Keratinocyte (primary cell): ENCODE measurements at places on chromosomes 2 and 18.
A peak's percentile ranks its signal among the peaks of the same experiment; 100 is the strongest.

DNA sequence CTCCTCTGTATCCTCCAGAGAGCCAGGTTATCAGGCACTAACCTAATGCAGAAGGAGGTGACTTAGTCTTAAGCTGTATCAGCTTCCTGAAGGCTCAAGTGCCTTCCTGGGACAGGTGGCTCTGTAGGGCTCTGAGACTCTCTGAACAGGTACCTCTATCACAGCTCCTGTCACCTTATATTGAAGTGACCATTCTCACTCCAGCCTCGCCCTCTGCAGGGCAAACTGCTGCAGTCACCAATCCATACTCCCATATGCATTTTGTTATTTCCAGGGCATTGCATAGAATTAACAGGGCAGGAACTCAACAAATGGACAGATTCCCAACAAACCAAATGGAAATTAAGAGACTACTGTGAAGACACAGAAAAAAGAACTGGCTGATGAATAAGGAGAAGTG is 203.0 kb upstream of the REV1 start:
- no peak for DNase-seq

- DNase-seq: no peak
Observed at GRCh38 chr18:34380326-34380725, 155.6 kb upstream of the NOL4 start.

GRCh38 chr18:75210274-75211001 is at the start of gene TSHZ1:
TSHZ1 (plus strand) TSS chr18:75210797; CDS start chr18:75211877, 1,080 bp downstream.
- DNase-seq: peak; percentile 48

- no peak for DNase-seq
Observed at GRCh38 chr2:218904176-218904575, 23.5 kb downstream of the WNT10A start.

- no peak for DNase-seq
Observed at GRCh38 chr2:234378440-234378839, 118.4 kb downstream of the ARL4C start.

DNA sequence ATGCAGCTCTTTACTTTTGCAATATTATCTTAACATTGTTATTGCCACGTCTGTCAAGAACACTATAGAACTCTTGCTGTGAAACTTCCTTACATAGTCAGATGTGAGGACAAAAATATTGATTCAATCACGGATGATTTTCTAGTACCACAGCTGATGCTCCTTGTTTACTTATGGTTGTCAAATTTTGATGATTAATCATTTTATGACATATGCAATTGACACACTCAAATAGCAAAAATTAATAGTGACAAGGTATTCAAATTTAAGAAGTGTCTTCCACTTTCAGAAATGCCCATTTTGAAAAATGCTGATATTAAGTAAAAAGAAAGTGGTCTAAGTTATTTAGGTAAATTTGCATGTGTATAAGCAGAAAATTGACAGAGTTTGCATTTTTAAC is 284.0 kb downstream of the CCDC102B start:
- no peak for DNase-seq

DNA sequence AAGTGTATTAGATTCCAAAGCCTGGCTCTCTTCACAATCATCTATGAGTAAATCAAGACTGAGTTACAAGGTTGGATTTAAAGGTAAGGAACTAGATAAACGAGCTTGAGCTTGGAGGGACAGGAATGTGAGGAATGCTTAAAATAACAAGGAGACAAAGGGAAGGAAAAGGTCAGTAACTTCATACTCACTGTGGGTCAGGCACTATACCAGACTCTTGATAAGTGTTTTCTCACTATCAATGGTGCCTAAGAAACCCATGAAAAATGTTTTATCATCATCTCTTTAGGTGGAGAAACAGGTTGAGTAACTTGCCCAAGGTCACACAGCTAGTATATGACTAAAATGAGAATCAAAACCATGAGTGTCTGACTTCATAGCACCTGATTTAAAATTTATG is 212.1 kb downstream of the CDH2 start:
- peak; percentile 23 for DNase-seq

DNA sequence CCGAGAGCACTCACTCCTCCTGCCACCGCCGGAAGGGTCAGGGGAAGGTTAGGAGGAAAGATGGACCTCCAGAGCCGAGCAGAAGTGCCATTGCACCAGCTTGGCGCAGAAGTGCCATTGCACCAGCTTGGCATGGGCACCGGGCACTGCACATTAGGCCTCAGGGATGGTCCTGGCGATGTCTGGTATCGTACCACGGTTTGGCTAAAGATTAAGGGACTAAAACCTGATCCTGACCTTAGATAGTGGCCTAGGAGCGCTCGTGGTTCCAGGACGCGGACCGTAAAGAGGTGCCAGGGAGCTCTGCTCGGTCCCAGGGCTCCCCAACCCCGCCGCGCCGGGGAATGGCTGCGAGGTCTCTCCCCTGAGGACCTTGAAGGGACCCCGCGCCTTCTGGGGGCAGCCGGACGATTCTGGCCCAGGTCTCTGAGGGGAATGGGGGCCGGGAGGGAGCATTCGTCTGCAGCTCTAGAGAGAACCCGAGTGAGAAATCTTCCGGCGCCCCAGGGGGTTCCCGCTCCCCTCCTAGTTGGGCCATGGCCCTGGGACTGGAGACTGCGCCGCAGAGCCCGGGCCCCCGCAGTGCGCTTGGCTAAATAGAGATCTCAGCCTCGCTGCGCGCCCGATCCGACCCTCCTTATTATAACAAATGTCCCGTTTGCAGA is 1.8 kb downstream of the PAX8 start:
- no peak for DNase-seq

GRCh38 chr2:1830936-1831619 is 86.8 kb upstream of the PXDN start:
- no peak for DNase-seq

DNA sequence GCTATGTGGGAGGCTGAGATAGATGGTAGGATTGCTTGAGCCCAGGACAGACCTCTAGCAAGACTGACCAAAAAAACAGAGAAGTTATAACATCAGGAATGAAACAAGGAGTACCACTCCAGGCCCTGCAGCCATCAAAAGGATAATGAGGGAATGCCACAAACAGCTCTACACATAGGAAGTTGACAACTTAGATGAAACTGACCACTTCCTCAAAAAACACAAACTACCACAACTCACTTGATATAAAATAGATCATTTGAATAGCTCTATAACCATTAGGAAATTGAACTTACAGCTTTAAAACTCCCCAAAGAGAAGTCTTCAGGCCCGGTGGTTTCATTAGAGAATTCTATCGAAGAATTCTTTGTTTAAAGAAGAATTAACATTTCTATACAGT is 12.9 kb upstream of the ESPNL start:
- no peak for DNase-seq

DNA sequence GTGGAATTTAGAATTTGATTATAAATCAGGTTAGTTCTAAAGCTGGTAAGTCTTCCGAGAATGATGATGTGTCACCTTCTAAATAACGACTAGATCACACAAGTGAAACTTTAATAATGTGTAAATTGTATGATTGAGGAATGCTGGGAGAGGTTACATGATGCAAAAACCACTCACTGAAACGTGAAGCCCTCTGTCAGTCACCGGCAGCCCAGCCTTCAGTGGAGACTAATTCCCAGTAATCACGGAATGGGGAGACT is 45.9 kb upstream of the ROCK2 start:
- no peak for DNase-seq

GRCh38 chr2:220586980-220587530 is 959.6 kb downstream of the SLC4A3 start:
- DNase-seq: no peak

GRCh38 chr18:36315736-36316135 is 18.2 kb downstream of the FHOD3 start:
- no peak for DNase-seq

DNA sequence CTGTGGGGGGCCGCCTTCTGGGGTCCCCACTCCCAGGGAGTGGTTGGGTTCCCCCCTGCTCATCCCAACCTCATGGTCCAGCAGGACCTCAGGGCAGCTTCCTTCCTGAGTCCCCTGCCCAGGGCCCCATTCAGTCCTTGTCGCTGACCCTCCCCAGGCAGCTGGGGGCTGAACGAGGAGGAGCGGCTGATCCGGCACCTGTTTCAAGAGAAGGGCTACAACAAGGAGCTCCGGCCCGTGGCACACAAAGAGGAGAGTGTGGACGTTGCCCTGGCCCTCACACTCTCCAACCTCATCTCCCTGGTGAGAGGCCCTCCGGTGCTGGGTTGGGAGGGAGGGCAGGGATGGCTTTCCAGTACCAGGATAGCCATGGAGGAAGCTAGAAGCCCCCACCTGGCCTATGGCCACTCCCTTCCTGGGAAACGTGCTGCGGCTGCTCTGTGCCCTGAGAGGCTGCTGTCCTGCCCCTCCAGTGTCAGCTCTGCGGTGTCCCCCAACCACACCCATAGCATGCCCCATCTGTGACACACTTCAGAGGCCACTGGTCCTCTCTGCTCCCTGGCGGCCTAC is 497 bp downstream of the CHRND start:
- no peak for DNase-seq

- DNase-seq: no peak
Observed at GRCh38 chr2:225556461-225556860, 157.0 kb downstream of the NYAP2 start.

- no peak for DNase-seq
Observed at GRCh38 chr2:58156780-58157179, 84.3 kb downstream of the FANCL start.

- DNase-seq: no peak
Observed at GRCh38 chr2:241686324-241686649, 328 bp downstream of the DTYMK start.

GRCh38 chr2:42010743-42011298 is 37.0 kb upstream of the PKDCC start:
- DNase-seq: no peak

DNA sequence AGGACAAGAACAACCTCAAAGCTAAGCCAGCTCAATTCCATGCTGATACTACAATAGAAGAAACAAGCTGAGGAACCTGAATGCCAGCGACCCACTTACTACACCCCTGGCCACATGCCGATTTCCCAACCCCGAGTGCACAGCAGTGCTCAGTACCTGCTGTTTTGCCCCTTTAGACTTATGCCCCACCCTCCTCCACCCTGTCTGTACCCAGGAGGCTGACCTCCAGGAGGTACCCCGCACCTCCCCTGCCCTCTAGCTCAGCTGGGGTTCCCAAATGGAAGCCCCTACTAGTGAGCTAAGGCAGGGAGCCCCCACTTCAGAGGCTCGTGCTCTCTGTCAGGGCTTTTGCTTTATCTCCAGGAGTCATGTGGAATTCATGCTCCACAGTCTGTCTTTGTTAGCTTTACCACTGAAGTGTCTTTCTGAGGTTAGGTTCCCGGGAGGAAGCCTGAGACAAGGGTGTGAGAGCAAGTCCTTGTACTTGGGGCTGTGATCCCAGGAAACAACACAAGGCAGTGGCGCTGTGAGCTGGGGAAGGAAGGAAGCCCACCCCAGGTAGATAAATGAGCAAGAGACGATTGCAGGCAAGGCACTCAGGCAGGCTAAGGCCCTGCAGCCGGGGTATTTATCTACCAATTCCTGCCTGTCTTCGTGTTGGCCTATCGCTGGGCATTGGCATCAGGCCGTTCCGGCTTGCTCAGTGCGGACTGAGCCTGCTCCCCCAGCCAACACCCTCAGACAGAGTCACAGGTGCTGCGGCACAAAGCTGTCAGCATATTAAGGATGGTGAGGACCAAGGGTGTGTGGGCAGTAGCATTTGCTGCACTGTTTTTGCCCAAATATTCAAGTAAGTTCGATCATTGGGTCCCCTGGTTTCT is 220.5 kb downstream of the CYP26B1 start:
- DNase-seq: no peak

DNA sequence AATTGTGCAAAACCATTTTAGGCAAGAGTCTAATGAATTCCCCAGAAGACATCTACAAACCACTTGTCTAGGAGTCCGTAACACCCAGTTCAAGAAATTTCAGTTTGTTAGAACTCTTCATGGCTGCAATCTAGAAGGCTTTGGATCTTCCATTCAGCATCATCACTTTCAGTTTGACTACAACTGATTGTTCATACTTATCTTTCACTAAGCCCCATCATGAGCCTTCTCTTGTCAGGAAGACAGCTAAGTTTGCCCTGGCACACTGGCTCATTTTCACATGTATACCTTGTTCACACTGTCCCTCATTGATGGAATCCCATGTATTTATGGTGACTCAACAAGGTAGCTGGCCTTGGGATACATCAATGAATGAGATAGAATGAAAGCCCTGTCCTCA is 898.4 kb upstream of the CELF4 start:
- DNase-seq: no peak

DNA sequence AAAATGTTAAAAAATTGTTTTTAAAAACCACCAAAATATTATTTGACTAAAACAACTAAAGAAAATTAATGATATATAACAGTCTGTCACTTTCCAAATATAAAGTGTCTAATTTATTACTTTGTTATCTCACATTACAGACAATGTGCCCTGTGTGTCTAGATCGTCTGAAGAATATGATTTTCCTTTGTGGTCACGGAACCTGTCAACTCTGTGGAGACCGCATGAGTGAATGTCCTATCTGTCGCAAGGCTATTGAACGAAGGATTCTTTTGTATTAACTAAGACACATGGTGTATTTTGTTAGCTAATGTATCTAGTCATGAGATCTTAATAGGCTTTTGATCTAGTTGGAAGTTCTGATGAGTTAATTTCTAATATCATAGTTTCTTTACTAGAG is 123.8 kb downstream of the MIB1 start:
- no peak for DNase-seq

DNA sequence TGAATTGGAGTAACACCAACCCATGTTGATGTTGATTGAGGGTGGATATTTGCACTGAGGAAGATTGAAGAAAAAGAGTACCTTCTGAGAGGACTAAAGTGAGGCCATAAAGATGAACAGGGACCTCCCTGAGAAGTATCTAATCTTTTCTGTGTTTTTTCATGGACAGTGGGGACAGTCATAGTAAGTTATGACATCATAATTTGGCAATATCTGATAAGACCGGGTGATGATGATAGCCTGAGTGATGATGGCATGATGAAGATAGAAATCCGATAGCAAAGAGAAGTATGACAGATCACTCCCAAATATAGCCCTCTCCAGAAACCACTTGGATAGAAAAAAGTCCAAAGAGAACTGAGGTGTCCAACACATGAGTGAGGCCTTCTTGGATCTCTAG is 2.2 kb upstream of the ATP5MC3 start:
- DNase-seq: no peak

GRCh38 chr2:86048888-86049287 is 56.8 kb downstream of the POLR1A start:
- DNase-seq: no peak

GRCh38 chr2:34045101-34045655 is 446.1 kb upstream of the FAM98A start:
- no peak for DNase-seq

GRCh38 chr18:24546307-24546706 is 85.9 kb downstream of the HRH4 start:
- DNase-seq: no peak

DNA sequence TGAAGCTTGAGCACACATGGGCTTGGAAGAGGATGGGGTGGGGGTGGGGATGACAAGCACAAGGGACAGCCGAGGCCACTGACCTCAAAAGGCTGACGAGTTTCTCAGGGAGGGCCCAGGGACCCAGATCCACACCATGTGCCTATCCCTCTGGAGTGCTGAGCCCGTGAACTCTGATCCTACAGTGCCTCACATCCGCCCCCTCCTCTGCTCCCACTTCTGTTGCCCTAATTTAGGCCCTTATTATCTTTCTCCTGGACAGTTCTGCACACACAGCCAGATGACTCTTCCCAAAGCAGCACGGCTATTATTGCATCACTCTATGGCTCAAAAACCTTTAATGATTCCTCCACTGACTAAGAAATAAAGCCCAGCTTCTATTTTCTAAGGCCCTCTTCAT is 24.8 kb downstream of the CYRIA start:
- DNase-seq: no peak
